ENCODE measurements at places on chromosomes 6 and 20.

GRCh38 chr6:37459981-37460800 is 27.2 kb downstream of the CMTR1 start:
- peak; percentile 94 for DNase-seq

DNA sequence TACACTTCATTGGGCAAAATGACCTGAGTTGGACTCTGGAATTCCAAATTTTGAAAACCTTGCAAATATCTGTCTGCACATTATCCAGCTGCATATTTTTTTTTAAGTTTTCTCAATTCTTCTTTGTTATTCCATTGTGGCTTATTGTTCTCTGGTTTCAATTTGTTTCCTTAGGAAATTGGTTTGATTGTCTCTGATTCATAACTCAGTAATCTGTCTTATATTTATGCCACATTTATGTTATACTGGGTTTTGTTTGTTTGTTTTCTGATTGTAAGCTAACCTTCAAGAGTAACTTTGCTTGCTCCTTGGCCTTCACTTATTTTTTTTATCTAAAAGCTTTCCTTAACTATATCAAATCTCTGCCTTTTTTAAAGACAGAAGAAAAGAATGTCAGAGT is 193.3 kb upstream of the PLCB4 start:
- no peak for DNase-seq

GRCh38 chr6:46051962-46052361 is 36.3 kb upstream of the CLIC5 start:
- DNase-seq = no peak

DNA sequence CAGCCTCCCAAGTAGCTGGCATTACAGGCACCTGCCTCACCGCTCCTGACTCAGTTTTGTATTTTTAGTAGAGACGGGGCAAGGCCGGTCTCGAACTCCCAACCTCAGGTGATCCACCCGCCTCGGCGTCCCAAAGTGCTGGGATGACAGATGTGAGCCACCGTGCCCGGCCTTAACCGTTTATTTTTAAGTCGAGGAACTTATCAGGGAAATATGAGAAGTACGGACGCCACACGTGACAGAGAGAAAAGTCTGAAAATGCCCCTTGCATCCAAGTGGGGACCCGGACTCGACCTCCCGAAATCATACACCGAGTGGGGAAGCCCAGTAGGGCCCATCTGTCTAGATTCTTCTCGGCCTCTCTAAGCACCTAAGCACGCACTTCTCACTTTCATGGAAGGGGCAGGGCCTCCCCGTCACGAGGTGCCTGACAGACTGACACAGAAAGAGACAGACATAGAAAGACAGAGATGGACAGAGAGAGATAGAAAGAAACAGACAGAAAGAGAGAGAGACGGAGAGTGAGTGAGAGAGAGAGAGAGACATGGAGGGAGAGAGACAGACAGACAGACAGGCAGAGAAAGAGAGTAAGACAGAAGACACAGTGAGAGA is 756.5 kb upstream of the DEFB115 start:
- DNase-seq = no peak

DNA sequence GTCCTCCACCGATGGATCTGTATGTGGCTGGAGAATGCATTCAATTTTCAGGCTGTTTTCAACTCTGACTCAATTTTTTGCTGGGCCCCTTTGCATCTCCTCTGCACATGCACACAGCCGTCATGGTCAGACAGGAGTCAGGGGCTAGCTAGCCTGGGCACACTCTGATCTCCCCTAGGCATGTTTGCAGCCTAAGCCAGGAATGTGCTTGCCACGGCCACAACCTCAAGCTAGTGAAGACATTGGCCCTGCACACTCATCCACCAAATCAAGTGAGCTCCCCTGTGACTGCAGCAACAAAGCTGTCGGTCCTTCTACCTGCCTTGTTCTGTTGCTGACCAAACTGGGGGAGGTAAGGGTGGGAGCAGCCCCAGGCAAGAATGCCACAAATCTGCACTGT is 300.5 kb downstream of the ESR1 start:
- DNase-seq = no peak

GRCh38 chr6:118801257-118801656 is 92.7 kb upstream of the ASF1A start:
- DNase-seq = no peak

GRCh38 chr20:37999526-38000263 is 33.6 kb downstream of the TTI1 start:
- no peak for DNase-seq

DNA sequence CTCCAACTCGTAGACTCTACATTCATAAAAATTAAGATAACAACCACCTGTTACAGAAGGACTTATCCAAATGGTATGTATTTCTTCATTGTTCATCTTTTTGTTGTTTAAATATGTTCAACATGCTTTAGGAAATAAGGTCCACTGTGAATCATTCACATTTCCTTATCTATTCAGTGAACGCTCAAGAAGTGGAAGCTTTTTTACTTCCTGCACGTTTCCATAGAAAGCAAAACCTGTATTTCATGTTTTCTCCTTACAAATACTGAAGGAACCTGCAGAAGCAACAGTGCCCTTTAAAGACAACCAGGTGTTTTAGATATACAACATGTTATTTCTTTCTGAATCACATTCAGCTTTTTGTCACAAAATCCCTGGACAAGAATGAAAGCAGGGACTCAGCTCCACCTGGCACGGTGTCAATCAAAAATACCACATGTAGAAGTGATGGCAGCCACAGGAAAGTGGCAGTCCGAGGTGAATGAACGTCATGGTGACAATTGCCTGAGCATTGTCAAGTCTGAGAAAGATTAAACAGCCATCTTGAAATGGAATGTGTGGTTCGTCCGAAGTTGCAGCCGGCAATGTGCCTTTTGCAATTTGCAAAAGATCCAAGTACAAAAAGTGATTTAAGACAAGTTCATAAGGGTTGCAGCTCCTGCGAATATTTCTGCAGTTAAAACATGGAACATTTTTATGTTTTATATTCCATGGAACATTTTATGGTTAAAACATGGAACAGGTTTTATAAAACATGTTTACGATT is 66.7 kb upstream of the RIPOR2 start:
- DNase-seq = no peak

GRCh38 chr20:36120241-36120640 is 34.3 kb upstream of the EPB41L1 start:
- DNase-seq = no peak

- DNase-seq = peak; percentile 44
Measured at GRCh38 chr6:36327226-36327918, 9.3 kb downstream of the BNIP5 start.

- peak; percentile 70 for DNase-seq
Measured at GRCh38 chr20:62795023-62795761, 1.1 kb upstream of the MRGBP start.

DNA sequence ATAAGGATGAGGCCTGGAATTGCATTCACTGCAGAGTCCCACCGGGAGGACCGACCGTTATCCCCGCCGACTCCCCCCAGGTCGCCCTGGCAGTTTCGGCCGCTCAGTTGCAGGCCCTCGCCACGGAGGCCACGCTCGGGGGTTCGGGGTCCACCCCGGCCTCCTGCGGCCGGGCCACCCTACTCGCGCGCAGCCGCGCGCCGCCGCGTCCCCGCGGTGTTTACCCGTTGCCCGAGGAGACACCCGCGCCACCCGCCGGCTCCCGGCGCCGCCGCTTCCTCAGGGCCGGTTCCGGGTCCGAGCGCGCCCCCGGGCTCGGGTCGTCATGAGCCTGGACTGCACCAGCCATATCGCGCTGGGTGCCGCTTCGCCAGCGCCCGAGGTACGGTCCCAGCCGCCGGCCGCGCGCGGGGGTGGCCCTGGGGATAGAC is at the start of gene CCDC170:
Gene CCDC170, plus strand, starts transcription at position 214 of the 431 bp plus-strand sequence. Its CDS starts 112 bp downstream, at position 326.
- DNase-seq = peak; percentile 6

DNA sequence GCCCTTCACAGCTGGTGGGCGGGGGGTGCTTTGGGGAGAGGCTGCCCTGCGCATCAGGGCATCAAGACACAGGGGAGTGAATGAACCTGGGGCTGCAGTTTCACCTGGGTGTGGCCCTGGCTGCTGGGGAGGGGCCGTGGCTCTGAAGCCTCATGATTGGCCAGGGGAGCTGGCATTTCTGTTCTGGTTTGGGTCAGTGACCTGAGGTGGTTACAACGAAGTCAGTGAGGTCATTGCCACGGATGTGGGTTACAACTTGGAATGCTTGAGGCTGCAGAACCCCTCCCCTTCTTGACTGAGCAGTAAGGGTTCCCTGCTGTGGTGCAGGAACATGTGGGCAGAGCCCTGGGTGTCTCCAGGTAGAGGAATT is 3.0 kb downstream of the TCEA2 start:
- no peak for DNase-seq

GRCh38 chr6:2522521-2522920 is 228.2 kb downstream of the MYLK4 start:
- no peak for DNase-seq

- no peak for DNase-seq
Measured at GRCh38 chr6:148829415-148830101, 82.7 kb downstream of the UST start.

- no peak for DNase-seq
Measured at GRCh38 chr6:140041056-140041455, 666.6 kb upstream of the CITED2 start.

- peak; percentile 39 for DNase-seq
Measured at GRCh38 chr6:89818977-89819335, 638 bp downstream of the MDN1 start.

- peak; percentile 9 for DNase-seq
Measured at GRCh38 chr6:141117874-141118273, 1014.9 kb upstream of the GJE1 start.

GRCh38 chr20:32451682-32452461 is 93.7 kb downstream of the ASXL1 start:
- no peak for DNase-seq

GRCh38 chr6:27293436-27294098 is 18.5 kb downstream of the POM121L2 start:
- no peak for DNase-seq

- DNase-seq = no peak
Measured at GRCh38 chr6:47146431-47147174, 104.5 kb upstream of the ADGRF1 start.

GRCh38 chr6:142845624-142846458 is 99.1 kb downstream of the HIVEP2 start:
- DNase-seq = peak; percentile 79

DNA sequence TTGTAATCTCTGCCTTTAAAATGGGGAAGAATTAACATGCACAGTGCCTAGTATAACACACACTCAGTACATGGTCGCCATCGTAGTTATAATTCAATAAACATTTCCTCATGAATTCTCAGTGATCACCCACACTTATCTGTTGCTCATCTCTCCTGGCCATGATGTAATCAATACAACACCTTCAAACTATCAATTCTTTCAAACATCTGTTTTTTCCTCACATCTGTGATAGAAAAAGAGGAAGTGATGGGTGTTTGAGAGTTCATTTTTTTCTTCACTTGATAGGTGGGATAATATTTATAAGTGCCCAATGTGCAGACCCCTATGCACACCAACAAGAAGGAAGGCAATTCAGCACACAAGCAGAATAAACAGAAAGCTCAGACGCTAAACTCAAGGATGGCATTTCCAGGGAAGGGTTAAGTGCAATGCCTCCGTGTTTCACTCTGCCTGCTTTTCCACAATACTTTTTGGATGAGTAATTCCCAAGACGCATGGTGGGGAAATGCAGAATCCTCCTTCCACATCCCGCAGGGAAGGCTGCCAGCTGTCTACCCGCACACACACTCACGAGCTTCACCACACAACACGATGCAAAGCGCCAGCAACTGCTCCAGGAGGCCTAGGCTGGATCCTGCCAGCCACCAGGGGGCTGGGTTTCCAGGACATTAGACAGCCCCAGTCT is 100.3 kb downstream of the GMPR start:
- no peak for DNase-seq

GRCh38 chr20:62577490-62577836 is 64.8 kb upstream of the SLCO4A1 start:
- DNase-seq = no peak

- no peak for DNase-seq
Measured at GRCh38 chr6:56713254-56713672, 70.6 kb upstream of the DST start.

DNA sequence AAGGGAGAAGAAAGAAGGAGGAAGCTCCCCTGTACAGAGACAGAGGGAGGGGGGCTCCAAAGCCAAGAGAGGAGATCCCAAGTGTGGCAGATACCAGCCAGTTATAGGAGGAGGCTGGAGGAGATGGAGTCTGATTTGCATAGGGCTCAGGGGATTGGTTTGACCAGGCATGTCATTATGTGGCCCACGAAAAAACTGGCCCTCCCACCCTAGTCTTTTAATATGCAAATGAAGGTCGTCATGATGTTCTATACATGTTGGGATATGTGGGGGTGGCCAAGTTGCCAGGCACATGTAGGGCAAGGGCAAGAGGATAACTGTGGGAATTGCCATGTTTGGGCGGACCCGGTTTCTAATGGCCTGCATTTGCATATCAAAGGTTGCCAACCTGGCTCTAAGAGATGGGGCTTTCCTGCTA is 17.6 kb upstream of the ZFP64 start:
- no peak for DNase-seq

GRCh38 chr6:106097411-106098231 is 11.5 kb downstream of the PRDM1 start:
- DNase-seq = peak; percentile 17

GRCh38 chr6:11432091-11432490 is 105.5 kb upstream of the TMEM170B start:
- no peak for DNase-seq

- DNase-seq = no peak
Measured at GRCh38 chr6:2244261-2245102, 923 bp downstream of the GMDS start.

GRCh38 chr6:166936079-166936787 is 20.1 kb downstream of the RNASET2 start:
- DNase-seq = no peak

- DNase-seq = no peak
Measured at GRCh38 chr6:81216668-81217067, 535.8 kb downstream of the TENT5A start.

DNA sequence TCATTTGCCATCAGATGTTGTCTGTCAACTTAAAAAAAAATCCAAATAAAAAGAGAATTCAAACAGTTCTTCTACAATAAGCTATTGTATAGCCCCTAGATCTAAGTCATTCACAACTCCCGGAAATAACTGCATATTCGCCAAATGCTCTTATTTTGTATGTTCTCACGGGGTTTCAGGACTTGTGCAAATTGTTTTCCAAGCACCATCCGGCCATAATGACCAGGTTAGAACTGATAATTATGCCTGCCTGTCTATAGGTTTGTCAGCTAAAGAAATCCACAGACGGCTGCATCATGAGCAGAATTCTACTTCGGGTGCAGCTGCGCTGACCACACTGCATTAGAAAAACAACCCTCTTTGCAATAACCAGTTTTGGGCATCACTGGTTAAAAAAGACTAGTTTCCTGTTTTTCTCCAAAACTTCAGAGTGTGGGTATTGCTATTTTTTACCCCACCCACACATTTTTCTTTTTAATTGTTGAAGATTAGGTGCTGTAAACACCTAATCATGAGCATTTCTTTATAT is 87.7 kb downstream of the HIVEP2 start:
- no peak for DNase-seq

All from DMS79 treated with DMSO at 0.1 percent for 48 hours (cell line).